ENCODE measurements at places on chromosomes 7 and 10.

GRCh38 chr10:52314822-52315552 is 906 bp downstream of the DKK1 start:
- no peak for DNase-seq

- no peak for DNase-seq
Observed at GRCh38 chr10:131723297-131724168, 177.3 kb upstream of the PPP2R2D start.

DNA sequence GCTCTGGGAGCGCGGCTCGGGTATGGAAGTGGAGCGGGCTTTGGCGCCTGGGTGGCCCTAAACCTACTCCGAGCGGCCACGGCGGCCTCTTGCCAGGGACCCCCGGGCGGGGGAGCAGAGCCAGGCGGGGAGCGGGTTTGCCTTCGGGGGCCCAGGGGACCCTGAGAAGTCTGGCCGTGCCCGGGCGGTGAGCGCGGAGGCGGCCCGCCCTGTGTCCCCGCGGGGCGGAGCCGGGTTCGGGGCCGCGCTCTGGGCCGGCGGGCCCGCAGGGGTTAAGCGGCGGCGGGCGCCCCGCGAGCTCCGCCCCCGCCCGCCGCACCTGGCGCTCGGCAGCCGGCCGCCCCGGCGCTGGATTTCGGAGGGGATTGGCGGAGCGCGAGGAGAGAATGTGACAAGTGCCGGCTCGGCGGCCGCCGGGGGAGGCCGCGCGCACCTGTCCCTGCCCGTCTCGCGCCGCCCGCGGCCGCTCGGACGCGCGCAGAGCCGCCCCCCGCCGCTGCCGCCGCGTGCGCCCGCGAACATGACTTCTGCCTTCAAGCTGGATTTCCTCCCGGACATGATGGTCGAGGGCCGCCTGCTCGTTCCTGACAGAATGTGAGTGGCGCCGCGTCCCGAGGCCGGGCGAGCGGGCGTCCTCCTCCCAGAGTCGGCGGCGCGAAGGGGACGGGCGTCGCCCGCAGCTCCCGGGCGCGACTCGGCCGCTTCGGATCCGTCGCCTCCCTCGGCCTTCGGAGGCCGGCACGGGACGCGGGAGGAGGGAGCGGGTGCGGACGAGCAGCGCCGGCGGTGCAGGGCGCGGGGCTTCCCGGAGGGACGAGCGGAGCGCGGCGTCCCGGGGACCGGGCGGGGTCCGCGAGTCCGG is at the start of gene CELF2:
CELF2 (plus strand) TSS at position 303 of the 862 bp plus-strand sequence; CDS start at position 521, 218 bp downstream.
- DNase-seq, result peak; percentile 63

GRCh38 chr7:101816595-101817470 is 593 bp upstream of the CUX1 start:
- DNase-seq, result peak; percentile 37

DNA sequence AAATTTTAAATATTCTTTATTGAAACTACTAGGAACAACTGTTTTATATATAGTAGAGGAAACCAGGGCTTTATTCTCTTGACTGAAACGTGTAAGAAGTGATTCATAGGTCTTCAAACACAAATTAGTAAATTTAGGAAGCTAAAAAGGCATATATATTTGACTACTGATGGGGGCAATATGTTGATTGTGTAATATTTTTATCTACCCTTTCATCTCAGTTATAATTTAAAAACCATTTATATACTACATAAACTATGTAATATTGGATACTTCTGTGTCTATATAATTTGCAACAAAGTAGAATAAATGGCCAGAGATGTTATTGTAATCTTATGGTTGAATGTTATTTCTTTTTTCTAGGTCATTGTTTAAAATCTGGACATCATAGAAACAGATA is 269.3 kb upstream of the KAT6B start:
- no peak for DNase-seq

- DNase-seq, result no peak
Observed at GRCh38 chr10:18500576-18500975, 150.8 kb downstream of the NSUN6 start.

DNA sequence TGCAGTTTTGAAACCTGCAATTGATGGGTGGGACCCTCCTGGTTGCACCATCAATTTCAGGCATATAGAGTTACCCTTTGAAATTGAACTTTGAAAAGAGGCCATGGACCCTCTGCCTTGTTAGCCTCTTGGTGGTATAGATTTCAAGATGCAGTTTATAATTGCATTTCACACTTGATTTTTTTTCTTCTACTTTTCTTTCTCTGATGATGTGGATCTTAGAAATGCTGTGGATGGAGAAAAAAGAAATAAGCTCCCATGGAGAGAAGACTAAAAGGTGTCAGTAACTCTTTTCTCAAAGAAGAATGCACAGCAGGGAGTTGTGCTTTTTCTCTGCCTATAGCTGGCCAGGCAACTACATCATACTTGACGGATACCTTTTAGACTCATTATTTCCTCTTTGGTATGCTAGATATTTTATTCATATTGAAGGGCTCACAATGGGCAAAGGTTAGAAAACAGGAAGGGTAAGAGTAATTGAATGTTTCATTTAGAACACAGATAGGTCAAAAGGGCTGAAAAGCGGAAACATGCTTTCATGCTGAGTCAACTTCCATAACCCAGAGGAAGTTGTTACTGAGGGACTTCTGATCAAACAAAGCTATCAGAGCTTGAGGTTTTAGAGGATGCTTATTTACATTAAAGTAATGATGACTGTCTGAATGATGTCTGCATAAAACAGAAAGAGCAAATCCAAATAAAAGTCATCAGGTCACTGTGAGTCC is 773.2 kb upstream of the LRRN3 start:
- no peak for DNase-seq

DNA sequence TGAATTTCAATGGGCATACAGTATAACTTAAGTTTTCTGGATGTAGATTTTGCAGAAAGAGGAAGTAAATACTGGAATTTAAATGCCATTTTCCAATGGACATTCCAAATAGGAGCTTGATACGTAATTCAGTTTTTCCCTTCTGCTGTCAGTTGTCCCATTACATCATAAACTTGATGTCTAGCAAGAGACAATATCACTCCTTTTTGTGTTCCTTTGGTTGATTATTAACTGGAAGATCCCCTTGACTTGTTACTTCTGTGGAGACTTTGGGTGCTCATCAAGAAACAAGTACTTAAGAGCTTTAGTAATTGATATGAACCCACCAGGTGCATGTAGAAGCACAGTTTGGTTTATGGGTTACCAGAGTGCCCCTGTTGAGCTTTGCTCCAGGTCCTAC is 116.1 kb downstream of the ST7 start:
- DNase-seq, result no peak

DNA sequence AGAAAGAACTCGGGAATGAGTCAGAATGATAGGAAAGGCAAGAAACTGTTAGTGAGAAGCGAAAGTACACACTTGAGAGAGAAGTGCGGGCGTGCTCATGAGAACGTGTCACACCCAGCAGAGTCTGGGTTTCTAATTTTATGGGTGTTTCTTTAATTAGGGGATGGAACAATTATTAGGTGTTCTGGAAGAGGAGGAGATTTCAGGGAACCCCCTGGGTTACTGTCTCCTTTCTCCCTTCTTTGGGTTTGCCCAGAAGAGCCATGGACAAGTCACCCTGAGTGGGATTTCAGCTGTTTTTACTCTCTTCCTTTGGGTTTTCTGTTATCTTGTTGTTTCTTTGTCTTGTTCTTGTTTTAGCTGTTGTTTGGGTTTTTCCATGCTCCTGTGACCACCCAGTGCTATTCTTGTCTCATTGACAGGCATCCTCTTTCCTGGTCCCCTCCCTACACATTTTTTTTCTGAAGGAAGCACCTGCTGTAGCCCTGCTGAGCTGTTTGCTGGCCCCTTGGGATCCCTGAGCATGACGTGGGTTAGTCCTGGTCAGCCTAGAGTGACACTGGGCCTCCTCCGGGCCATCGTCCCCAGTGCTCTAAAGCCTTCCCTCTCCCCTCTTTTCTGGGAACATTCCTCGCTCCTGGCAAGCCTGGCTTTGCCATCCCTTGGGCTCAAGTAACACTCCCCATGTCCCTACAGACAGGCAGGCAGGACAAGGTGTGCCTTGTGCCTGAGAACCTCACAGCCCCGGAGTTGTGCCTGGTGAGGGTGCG is 3.5 kb downstream of the SH2D4B start:
- no peak for DNase-seq

GRCh38 chr7:135165862-135166261 is 4.6 kb downstream of the CYREN start:
- DNase-seq, result no peak

DNA sequence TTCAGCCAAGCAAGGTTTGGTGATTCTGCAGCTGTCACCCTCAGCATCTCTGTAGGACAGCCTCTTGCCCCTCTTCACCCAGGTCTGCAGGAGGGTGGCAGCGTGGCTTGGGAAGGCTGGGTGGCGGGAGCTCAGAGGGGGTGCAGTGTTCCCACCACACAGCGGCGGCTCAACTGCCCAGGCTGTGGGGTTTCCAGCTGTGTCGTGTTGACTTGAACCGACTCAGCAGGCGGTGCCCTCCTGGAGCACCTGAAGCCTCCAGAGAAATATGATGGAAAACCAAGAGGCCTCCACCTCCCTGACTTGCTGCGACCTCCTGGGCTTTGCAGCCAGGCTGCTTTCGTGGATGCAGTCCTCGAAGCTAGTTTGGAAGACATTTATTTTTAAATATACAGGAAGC is 68.0 kb upstream of the KLF6 start:
- peak; percentile 26 for DNase-seq

DNA sequence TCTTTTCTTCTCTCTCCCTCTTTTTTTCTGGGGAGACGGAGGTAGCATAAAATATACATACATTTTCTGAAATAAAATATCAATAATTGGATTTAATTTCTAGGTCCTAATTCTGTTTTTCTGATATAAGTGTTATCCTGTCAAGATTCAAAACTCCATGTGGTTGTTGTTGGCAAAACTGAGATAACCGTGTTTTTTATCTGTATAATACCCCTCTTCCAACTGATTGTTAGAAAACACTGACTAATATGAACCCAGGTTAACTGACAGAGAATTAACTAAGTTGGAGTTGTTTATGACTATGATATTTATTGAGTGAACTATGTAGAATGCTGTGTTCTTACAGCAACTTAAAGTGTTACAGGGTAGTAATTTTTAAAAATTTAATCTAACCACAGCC is 236.5 kb upstream of the KAT6B start:
- DNase-seq, result no peak

All from stimulated activated CD8-positive, alpha-beta memory T cell treated with anti-CD3 and anti-CD28 coated beads, Interleukin-4, amount 100 ng/mL, for 48 hours (primary cell).